Left forelimb (tissue), 1 donor: ENCODE measurements at places on chromosomes 3 and 15.

DNA sequence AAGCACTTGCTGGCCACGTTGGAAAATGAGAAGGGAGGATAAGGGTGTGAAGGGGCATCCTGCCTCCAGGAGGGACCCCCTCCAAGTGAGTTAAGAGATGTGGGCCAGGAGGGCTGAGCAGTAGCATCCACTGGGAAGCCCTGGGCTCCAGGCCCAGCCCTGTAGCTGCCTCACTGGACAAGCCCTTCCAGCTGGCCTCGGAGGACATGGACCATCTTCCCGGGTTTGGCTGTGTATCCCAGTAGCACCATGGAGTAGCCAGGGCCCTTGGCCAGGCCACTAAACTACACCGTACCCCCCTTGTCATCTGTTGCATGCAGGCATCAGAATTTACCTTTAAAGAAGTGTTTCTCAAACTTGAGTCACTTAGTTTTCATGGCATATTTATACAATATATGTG is 29.4 kb upstream of the ALDH1L1 start:
- DNase-seq: no peak

GRCh38 chr3:175898194-175898593 is 1039.1 kb downstream of the NAALADL2 start:
- no peak for DNase-seq

GRCh38 chr3:150215616-150216015 is 192.5 kb upstream of the TSC22D2 start:
- DNase-seq: no peak

GRCh38 chr3:124292329-124292728 is 300.4 kb upstream of the ROPN1 start:
- no peak for DNase-seq

GRCh38 chr15:87672309-87673288 is 583.9 kb downstream of the NTRK3 start:
- DNase-seq: no peak

- DNase-seq: no peak
Measured at GRCh38 chr15:78949461-78949860, 4.6 kb upstream of the CTSH start.

- no peak for DNase-seq
Measured at GRCh38 chr3:174659511-174659910, 199.6 kb upstream of the NAALADL2 start.

GRCh38 chr3:126113733-126114442 is 30.0 kb upstream of the SLC41A3 start:
- peak; percentile 42 for DNase-seq

- DNase-seq: no peak
Measured at GRCh38 chr3:152126260-152126659, 142.5 kb upstream of the MBNL1 start.

GRCh38 chr15:99343881-99344551 is 92.7 kb downstream of the LRRC28 start:
- no peak for DNase-seq

- no peak for DNase-seq
Measured at GRCh38 chr3:29240248-29240647, 40.6 kb upstream of the RBMS3 start.

DNA sequence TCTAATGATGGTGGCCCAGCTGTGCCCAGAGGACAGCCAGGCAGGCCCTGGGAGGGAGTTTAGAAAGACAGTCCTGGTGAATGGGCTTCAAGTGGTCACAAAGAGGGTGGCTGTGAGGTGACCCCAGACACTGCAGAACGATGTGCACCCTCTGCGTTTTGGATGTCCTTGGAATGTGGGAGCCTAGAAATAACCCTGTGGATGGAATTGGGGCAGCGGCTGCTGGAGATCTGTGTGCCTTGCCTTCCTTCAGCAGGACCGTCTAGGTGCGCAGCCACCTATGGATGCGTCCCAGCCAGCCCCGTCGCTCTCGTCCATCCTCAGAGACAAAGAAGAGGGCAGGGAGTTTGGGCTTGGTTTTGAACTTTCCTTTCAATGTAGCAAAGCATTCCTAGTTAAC is 46.5 kb downstream of the KLHL25 start:
- no peak for DNase-seq

- DNase-seq: no peak
Measured at GRCh38 chr15:57114070-57114469, 195.6 kb downstream of the TCF12 start.

GRCh38 chr3:54344601-54345231 is 222.4 kb downstream of the CACNA2D3 start:
- no peak for DNase-seq

DNA sequence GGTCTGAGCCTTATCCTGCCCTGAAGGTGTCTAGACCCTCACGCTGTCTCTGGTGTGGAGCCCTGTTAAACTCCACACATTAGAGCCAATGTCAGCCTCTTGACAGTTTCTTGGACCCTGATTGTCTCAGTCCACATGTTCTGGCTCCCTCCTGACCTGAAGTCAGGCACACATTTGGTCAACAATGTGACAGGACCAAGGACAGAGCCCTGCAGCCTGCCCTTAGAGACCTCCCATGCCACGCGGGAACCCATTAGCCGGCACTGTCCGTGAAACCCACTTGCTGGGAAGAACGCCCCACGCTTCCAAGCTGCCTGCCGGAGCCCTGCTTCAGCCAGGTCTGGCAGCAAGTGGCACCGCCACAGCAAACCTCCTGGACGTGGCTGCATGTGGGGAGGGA is 162.7 kb upstream of the LINGO1 start:
- no peak for DNase-seq

- no peak for DNase-seq
Measured at GRCh38 chr3:52385157-52385556, 59.7 kb downstream of the SEMA3G start.

GRCh38 chr3:151402349-151402748 is 17.8 kb upstream of the P2RY12 start:
- no peak for DNase-seq

GRCh38 chr15:70194266-70194665 is 96.5 kb upstream of the TLE3 start:
- DNase-seq: no peak

- DNase-seq: no peak
Measured at GRCh38 chr3:151459358-151459757, 1.5 kb downstream of the IGSF10 start.

GRCh38 chr3:134336587-134336986 is 37.7 kb downstream of the AMOTL2 start:
- no peak for DNase-seq

DNA sequence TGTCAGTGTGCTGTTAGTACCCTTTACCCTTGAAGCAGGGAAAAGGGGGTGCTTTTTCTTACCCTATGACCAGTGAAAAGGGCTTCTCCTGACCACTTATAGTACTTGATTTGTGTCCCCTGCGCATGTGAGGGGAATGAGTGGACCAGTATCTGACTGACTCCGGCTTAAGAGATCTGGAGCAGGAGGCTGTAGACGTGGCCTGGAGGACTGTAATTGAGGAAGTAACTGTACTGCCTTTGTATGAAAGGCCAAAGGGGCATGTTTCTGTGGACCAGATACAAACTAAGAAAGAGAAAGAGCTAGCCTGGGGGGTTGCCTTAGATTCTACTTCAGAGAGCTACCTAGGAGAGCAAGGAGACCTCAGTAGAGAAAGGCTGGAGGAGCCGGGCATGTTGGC is 89.9 kb upstream of the TBL1XR1 start:
- no peak for DNase-seq

- no peak for DNase-seq
Measured at GRCh38 chr3:147369231-147369630, 37.1 kb downstream of the ZIC4 start.

DNA sequence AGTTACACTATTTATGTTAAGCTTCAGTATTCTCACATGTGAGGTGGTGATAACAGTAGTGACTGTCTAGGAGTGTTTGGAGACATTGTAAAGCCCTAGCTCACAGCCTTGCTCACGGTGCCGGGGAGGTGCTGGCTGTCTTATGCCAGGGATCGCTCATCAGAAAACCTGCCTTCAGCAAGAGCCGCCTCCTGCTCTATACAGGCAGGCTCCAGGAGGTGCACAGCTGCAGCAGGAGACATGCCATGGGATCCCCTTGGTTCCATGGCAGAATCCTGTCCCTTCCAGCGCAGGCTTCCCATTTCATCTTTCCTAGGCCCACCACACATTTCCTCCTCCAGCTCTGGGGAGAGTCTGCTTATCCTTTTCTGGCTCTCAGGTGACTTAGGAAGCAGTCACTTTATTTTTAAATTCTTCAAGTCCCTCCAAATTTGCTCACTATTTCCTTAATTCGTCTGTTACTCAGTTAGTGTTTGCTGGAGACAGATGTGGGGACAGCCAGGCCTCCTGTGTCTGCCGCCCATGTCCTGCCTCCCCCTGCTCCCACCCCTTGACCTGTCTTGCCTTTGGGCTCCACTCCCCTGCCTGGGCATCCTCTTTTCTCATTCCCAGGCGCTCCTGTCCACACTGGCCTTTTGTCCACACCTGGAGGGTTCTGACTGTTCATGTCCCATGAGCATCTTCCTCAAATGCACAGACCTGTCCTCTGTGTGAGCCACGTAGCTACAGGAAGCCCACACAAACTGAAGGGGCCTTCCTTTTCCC is 31.7 kb downstream of the SLCO2A1 start:
- peak; percentile 23 for DNase-seq

DNA sequence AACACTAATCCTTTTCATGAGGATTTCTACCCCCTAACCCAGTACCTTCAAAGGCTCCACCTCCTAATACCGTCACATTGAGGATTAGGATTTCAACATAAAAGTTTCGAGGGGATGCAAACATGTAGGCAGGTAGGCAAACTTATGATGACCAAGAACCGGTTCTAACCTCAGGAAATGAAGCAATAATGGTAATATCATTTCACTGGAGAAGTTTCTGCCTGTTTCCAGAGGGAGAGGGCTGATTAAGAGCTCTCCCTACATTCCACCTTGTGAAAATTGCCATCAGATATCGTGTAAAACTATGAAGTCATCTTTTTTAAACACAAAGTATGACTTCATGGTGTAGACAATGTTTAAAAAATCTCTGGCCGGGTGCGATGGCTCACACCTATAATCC is 31.6 kb downstream of the NKIRAS1 start:
- no peak for DNase-seq

GRCh38 chr3:195365371-195365770 is 77.4 kb downstream of the ACAP2 start:
- no peak for DNase-seq

DNA sequence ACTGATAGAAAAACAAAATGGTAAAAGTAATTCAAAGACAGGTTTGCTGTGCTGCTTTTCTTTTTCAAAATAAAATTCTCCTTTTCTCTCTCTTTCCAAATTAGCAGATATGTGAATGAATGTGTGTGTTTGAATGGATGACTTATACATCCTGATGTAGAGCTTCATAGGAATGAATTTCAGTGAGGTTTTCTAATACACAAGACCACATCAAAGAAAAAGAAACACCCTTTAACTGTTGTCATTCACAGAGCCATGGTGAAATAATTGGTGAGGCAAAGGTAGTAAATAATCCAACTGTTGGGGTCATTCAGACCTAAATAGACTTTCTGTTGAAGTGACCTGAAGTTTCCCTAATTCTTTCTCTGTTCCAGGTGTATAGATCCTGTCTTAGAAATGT is 139.1 kb upstream of the ZPLD1 start:
- no peak for DNase-seq

GRCh38 chr3:195698325-195698646 is 22.5 kb upstream of the MUC20 start:
- DNase-seq: no peak

- DNase-seq: peak; percentile 78
Measured at GRCh38 chr15:100918690-100919480, at the start of gene LRRK1. Gene LRRK1, plus strand, starts transcription at chr15:100919357. Its CDS starts 5,276 bp downstream, at chr15:100924633.

GRCh38 chr3:116005404-116005803 is 382.1 kb downstream of the GAP43 start:
- no peak for DNase-seq

DNA sequence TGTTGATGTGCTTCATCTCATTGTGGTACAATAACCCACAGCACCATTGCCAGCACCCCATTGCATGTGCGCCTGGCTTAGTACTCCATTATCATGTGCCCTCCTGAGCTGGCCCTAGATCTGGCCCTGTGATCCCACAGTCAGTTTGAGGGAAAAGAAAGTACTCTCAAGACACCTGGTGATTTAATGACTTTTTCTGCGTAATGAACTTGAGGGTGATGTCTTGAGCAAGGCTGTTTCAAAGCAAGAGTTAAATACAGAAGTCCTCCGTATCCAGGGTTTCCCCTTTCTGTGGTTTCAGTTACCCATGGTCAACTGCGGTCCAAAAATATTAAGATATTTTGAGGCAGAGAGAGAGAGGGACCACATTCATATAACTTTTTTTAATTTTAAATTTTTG is 16.3 kb downstream of the C3orf20 start:
- DNase-seq: no peak

DNA sequence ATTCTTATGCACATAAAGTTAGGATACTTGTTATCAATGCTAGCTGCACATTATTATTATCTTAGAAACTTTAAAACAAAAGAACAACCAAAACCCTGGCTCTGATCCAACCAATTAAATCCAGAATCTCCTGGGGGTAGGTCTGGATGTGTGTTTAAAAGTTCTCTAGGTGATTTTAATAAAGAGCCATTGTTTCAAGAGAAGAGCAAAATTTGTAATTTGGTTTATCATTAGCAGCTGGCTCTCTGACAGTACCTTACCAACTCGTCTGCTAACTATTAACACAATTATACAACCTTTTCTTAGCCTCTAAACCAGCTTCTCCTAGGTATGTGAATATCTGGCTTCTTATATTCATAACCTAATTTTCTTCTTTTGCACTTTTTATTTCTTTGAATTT is 68.9 kb downstream of the IFT80 start:
- DNase-seq: no peak

DNA sequence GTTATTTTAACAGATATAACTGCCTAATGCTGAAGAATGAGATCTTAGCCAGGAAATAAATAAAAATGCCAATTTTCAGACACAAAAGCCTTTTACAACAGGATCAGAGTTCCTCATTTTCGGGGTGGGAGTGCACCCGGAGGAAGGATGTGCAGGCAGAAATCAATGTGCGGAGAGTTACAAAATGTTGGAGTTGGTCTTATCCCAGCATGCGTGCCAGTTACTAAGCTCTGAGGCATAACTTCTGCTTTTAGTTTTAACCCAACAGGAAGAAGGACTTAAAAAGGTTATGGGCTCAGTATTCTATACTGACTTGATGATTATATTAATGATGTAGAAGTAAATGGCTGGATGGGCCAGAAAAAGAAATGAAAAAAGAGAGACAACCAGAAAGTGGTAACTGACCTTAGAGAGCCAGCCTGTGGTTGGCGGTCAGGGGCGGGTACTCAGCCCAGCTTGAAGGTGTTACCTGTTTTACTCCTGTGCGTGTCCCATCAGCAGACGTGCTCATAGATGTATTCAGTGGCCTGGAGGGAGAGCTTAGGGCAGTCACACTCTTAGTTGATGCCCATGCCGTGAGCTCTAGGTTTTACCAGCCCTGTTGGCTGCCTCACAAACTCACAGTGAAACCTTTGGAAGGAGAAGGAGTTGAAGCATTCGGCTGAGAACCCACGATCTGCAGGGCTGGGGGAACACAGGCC is 164.7 kb downstream of the SV2B start:
- no peak for DNase-seq

DNA sequence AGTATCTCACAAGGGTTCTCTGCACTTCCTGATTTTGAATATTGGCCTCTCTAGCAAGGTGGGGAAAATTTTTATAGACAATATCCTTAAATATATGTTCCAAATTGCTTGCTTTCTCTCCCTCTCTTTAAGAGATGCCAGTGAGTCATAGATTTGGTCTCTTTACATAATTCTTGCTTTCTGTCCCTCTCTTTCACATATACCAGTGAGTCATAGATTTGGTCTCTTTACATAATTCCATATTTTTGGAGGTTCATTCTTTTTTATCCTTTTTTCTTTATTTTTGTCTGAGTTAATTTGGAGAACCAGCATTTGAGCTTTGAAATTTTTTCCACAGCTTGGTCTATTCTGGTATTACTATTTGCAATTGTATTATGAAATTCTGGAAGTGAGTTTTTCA is 77.7 kb upstream of the NUDT16 start:
- no peak for DNase-seq

- DNase-seq: no peak
Measured at GRCh38 chr15:59170295-59171066, 36.2 kb upstream of the LDHAL6B start.
